ENCODE measurements at places on chromosomes 5 and 9. TPM values are rescaled to one million over a fixed set of nuclear protein-coding genes. Genes with fewer than 3 reads are reported as not detected.

DNA sequence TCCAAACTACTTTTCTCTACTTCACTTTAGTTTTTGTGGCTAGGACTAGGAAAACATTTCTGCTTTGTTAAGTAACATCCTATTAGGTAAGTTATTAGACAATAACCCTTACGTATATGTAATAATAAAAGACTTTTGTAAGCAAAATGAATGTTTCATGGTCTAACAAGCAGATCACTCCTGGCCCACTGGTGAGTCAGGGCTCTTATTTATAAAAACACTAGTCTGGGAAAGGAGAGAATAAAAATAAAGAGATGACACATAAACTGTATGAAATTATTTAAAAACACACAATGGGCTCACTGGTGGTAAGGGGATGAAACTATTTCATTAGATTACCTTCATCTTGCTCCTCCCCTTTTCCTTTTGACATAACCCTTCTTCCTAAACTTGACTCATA lies 2212.2 kb upstream of the ACO1 start:
- no peak for DNase-seq

The FBP1 gene
- total RNA-seq = not detected

The TAF11L6 gene
- total RNA-seq = not detected

- no peak for DNase-seq
Measured at GRCh38 chr9:124258607-124259157, 933 bp downstream of the NEK6 start.

- no peak for DNase-seq
Measured at GRCh38 chr5:173246135-173246495, 11.1 kb upstream of the NKX2-5 start.

DNA sequence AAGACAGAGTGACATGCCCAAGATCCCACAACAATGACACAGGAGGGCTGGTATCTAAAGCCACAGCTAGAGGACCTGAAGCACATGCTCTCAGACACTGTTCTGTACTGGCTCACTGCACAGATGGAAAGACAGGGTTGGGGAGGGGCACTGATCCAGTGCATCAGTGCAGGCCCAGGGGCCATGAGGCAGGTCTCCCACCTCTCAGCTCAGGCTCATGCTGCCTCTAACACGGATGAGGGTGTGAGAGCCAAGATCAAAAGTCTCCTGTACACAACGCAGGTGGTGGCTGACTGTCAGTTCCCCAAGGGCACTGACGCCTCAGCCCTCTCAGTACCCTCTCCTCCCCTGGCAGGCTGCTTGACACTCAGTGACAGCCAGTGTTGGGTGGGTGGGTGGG lies 10.9 kb downstream of the RAPGEF1 start:
- DNase-seq = no peak

The APBA1 gene
- total RNA-seq = 5.1 TPM

DNA sequence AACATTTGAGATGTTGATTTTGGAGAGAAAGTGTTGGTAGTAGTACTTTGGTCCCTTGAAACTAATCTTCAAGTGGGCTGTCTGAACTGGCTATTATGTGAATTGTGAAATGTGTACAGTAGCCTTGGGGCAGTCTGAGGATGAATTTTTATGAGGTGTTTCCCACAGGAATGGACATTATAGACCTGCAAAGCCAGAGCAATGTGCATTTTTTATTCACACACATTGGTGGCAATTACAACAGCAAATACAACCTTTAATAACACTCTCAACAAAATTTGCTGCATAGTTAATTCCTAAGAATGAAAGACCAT lies 147.0 kb downstream of the PAM start:
- no peak for DNase-seq

DNA sequence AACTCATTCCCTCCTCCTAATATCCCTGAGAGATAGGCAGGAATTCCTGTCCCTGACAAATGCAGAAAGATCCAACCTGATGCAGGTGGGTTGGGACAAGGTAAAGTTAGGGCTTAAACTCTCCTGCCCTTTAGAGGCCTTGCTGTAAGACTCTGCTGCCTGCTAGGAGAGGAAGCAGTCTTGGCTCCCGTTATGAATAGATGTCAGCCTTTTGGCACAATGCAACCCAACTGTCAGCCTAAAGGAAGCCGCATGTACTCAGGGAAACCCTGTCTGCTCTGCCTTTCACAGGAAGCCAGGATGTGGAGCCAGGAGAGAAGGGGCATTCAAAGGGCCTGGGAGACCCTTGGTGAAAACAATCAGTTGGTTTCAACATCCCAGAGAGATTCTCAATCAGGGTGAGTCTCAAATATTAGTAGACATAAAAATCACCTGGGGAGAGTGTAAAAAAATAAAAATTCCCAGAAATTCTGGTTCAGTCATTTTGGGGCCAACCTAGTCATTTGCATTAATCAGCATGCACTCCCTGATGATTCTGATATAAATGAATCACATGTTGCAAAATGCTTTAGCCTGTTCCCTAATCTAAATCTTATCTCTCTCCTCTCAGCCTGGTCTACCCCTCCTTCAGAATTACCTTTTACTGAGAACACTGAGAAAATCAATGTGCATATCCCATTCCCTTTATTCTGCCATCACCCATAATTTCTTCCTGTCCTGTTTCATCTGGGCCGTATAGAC lies 136.2 kb upstream of the TRIM32 start:
- DNase-seq = no peak

The PNPLA7 gene
- 7.2 TPM for total RNA-seq

The GRM6 gene
- total RNA-seq = not detected

The ADCY2 gene
- total RNA-seq = not detected

DNA sequence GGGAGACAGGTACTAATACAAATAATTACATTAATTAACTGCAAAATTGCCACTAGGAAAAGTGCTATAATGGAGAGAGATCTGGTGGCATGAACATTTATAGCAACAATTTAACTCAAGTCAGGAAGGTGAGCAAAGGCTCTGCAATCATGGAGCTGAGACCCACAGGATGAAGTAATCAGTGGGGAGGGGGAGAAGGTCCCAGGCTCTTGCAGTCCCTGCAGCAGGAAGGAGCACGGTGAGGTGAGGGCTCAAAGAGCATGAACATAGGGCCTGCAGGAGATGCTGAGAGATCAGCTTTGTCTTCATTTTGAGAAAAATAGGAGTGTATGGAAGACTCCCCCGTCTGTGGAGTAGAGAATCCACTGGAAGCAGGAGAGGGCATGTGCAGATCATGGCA lies 6.5 kb downstream of the PTPN3 start:
- DNase-seq = no peak

The TLR4 gene
- 28.9 TPM for total RNA-seq

GRCh38 chr5:4703931-4704458 lies 436.1 kb upstream of the ADAMTS16 start:
- no peak for DNase-seq

The SLC46A2 gene
- total RNA-seq = not detected

DNA sequence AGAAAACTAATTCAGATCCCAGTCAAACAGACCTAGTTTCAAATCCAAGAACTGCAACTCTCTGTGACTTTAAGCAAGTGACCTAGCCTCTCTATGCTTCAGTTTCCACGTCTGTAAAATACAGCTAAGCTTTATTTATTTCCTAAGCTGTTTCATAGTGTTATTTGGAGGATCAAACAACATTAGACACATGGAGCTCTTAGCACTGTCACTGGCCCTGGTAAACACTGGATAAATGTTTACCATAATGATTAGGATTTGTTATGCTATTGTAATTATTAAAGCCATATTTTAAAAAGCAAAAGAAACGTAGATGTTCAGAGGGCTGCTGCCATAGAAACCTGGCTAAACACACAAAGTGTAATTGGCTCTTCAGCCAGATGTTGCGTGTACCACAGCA lies 26.6 kb upstream of the C5orf58 start:
- no peak for DNase-seq

GRCh38 chr5:97554977-97555643 lies 372.1 kb upstream of the RIOK2 start:
- no peak for DNase-seq

GRCh38 chr5:55021821-55022220 lies 2.2 kb upstream of the GZMK start:
- DNase-seq = no peak

GRCh38 chr5:178237431-178238312 lies 5.1 kb upstream of the PHYKPL start:
- no peak for DNase-seq

The PHF24 gene
- total RNA-seq = not detected

The PCDHA4 gene
- total RNA-seq = 12.8 TPM

GRCh38 chr5:91288118-91288916 lies 94.8 kb downstream of the ARRDC3 start:
- no peak for DNase-seq

The CYFIP2 gene
- 26.4 TPM for total RNA-seq

GRCh38 chr9:105864248-105864898 lies 170.0 kb downstream of the TMEM38B start:
- DNase-seq = no peak

DNA sequence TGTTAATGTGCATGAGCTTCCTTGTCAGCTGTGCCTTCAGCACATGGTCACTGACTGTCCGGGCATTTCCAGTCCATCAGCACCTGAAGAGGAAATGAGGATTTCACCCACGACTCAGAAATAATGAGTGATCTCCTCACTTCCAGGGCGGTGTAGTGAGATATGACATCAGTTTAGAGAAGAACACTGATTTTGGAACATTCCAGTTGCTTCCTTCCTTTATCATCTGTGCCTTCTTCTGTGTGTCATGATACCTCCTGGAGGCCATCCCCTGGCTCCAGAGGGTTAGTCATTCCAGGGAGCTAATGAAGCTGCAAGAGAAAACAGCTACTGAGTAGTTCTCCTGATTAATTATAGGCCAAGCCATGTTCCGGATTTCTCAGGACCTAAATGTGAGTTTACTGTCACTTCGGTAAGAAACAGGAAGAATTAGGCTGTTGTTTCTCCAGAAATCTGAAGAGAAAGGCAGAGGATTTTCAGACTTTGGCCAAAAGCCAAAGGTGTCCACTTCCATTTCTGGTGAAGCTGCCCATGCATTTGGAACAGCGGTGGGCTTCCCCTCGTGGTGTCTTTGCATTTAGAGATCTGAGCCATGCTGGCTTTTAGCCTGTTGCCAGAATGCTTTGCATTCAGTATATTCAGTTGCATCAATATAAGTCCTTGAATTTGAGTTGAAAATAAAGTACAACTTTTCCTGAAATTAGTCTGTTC lies 161.3 kb upstream of the OTULINL start:
- no peak for DNase-seq

The MSX2 gene
- 31.9 TPM for total RNA-seq

The CBY3 gene
- total RNA-seq = not detected

- no peak for DNase-seq
Measured at GRCh38 chr5:158861366-158861765, 238.3 kb downstream of the EBF1 start.

DNA sequence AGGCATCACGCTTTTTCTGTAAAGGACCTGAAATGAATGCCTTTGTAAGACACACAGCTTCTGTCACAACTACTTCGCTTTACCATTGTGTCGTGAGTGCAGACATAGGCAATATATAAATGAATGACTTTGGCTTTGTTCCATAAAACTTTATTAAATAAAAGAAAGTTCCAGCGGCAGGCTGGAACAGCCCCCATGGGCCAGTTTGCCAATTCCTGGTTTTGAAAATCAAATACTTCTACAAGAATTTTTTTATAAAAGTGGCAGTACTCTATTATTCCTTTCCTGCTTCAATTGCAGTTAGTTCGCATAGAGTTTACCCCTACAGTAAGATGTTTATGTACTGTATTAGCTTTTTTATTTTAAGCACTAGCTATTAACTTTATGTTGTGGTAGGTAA lies 53.7 kb downstream of the SRFBP1 start:
- DNase-seq = no peak

GRCh38 chr9:29830821-29831220 lies 2257.5 kb upstream of the C9orf72 start:
- no peak for DNase-seq

- no peak for DNase-seq
Measured at GRCh38 chr5:134504629-134505300, 20.7 kb upstream of the JADE2 start.

The NRG2 gene
- total RNA-seq = 1.5 TPM

DNA sequence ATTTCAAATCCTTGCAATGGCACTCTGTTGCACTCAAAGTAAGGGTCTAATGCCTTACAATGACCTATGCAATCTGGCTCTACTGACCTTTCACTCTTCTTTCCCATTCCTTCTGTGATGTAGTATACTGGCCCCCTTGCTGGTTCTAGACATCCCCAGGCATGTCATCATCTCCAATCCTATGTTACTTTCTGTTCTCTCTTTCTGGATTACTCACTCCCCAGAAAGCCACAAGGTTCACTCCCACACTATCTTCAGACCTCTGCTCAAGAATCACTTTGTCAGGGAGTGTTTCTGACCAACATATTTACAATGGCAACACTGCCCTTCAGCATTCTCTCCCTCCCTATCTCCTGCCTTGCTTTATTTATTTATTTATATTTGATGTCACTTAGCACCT lies 802.2 kb upstream of the WWC1 start:
- DNase-seq = no peak

GRCh38 chr5:152593388-152593787 lies 188.3 kb upstream of the NMUR2 start:
- DNase-seq = no peak

The MYOZ3 gene
- 0.27 TPM for total RNA-seq

DNA sequence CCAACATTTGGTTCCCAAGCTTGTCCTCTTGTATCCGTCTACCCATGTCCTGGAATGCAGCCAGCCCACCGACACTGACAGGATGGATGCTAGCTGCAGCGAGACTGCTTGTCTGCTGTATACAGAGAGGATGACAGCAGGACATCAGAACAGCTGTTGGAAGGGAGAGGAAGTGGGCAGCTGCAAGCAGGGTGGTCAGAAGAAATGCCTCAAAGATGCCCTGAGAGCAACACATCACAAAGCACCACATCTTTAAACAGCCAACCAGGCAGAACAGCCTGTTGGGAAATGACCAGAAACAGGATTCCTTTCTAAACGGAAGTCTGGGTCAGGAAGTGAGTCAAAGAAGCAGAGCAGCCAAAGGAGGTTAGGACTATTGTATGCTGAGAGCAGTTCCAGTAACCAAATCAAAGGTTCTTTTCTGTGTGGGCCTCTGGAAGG lies 219.1 kb downstream of the NDUFS4 start:
- DNase-seq = no peak

The CCL19 gene
- total RNA-seq = not detected

DNA sequence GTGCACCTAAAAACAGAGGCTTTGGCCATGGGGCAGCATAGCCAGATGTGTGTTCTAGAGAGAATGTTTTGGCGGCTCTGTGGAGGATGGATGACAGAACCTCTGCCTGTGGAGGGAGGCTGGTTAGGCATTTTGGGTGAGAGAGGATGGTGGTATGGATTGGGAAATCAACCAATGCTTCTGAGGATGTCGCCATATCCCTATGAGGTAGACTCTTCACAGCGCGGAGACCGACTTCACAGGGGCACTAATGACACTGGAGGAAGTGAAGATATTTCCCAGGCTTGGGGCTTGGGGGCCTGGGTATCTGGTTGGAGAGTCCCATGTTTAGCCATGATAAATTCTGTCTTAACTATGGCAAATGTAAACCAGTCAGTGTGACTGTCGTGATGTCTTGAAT lies 140.6 kb upstream of the KLF4 start:
- no peak for DNase-seq

DNA sequence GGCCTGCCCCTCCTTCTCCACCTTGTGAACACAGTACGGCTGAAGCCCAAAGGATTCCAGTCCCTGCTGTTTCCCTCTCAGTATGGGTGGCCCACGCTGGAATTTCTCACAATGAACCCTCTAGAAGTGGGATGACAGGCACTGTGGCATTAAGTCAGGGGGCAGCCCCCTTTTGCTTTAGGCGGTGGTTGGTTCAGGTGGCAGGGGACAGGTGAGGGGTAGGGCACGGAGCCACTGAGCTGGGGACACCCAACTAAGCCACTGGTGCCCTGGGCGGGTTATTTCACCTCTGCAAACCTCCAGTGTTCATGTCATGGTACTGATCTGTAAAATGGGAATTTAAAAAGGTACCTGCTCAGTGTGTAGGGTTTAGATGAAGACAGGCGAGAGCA lies 7.6 kb downstream of the SPACA9 start:
- DNase-seq = no peak
